ENCODE measurements at places on chromosomes 13 and 19.

DNA sequence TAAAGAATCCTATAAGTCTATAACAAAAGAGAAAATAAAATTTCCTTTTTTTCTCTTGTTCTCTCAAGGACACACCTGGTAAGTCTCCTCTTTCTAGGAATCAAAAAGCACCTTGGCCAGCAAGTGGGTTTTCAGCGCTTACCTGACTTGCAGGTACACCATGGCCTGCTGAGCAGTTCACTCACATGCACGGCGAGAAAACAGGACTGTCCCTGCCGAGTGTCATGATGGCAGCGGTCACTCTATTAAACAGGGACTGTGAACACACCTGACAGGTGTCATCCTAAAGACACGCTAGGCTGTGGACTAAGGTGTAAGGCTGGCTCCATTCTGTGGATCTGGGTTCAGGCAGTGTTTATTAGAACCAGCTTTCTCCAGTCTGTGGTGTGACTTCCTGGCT, 170.2 kb downstream of the TEX29 start:
- DNase-seq = no peak

- no peak for DNase-seq
Observed at GRCh38 chr13:61084988-61085387, 330.7 kb downstream of the PCDH20 start.

- no peak for DNase-seq
Observed at GRCh38 chr19:17766543-17767131, 15.4 kb downstream of the FCHO1 start.

DNA sequence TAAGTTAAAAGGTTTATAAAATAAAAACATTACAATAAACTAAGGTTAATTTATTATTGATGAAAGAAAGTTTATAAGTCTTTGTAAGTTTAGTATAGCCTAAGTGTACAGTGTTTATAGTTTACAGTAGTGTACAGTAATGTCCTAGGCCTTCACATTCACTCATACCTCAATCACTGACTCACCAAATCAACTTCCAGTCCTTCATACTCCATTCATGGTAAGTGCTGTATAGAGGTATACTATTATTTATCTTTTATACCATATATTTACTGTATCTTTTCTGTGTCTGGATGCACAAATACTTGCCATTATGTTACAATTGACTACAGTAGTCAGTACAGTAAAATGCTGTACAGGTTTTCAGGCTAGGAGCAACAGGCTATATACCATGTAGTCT, 490.0 kb downstream of the GPC6 start:
- DNase-seq = no peak

GRCh38 chr19:30071871-30072270, 129.8 kb downstream of the URI1 start:
- no peak for DNase-seq

GRCh38 chr19:50693064-50693975, 26.3 kb downstream of the SHANK1 start:
- no peak for DNase-seq

GRCh38 chr19:45451131-45451849, 16.5 kb upstream of the FOSB start:
- peak; percentile 62 for DNase-seq

DNA sequence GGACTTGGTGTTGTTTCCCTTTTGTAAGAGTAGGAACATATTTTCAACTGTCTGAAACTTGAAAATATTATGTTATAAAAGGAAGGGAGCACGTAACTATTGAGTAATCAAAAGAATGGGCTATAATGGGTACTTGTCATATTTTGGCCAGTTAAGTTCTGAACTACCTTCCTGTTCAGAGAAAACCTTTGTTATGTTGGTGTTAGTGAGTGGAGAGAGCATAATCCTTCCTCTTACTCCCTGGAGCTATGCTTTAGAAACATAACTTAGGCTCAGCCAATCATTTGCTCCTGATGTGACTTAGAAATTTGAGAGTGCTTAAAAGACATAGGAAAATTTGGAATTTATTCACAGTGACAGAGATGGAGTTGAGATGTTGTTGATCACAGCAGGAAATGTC, 482.5 kb upstream of the SPRY2 start:
- DNase-seq = no peak

DNA sequence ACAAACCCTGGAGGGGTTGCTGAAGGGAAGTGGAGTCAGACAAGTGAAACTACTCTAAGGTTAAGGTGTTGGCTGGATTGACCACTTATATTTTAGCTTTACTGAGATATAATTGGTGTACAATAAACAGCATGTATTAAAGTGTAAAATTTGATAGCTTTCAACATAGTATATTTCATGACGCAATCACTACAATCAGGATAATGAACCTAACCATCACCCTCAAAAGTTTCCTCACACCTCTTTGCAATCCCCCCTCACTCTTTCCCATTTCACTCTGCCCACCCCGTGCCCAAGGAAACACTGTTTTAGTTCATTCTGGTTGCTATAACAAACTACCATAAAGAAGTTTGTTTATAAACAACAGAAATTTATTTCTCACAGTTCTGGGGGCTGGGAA, 508.0 kb downstream of the FGF9 start:
- DNase-seq = no peak

- DNase-seq = no peak
Observed at GRCh38 chr13:84574851-84575250, 692.6 kb upstream of the SLITRK1 start.

DNA sequence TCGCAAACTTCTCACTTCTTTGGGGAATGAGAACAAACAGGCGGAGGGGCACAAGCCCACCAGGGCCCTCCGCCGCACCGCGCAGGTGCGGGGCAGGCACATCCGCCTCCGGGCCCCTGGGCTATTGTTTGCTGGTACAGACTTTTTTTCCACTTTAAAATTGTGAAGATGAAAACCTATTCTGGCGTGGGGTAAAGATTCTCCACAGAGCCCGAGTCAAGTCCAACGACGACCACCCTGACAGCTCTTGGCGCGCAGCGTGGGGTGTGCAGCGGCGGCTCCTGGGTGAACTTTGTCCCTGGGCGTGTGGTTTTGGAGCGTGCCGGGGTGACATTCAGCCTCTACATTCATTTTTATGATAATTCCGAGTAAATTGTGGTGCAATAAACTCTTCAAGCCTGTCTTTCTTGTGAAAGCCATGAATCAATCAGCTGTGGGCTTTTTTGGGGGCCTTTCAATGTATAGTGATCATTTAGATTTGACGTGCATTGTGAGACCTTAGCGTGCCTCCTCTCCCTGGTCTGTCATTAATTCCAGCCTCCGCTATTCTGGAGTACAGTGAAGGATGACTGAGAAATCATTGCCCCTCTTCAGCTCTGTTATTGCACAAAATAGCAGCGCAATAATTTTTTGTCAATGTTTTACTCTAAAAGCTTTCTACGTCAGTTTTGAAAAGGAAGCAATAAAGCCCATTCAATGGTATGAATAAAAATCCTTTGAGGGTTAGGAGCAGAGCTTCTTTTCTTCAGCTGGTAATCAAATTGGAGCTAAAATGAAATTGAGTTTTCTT, 90.0 kb downstream of the TEX29 start:
- no peak for DNase-seq

DNA sequence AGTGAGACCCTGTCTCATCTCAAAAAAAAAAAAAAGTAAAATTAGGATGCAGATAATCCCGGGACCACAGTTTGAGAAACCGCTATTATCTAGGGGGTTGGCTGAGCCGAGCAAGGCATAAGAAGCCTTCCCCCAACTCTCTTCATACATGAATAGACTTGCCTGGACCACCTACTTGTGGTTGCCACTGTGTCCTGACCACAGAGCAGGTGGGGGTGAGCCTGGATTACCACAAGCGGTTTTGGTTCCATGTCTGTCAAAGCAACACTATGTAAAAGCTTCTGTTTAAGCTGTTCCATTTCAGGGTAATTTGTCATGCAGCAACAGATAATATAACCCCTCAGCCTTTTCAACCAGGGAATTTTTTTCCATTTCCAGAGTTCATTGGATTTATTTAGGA, 3.3 kb upstream of the NAPA start:
- no peak for DNase-seq

- DNase-seq = no peak
Observed at GRCh38 chr19:8459520-8460270, 14.9 kb downstream of the HNRNPM start.

DNA sequence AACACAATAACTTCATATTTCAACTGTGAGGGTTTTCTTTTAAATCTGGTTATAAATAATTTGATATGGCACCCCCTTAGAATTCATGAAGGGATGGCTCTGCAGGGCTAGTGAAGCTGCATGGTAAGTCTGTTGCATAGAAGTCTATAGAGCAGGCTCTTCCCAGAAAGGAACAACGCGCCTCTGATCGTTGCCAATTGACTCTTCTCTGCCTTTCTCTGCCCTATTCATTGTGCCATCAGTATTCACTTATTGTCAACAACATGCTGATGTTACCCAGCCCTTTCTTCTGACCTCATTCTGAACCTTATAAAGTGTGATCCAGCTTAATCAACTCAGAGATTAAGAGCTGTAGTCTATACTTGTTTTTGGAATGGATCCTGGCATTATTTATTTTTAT, 16.3 kb upstream of the DCT start:
- no peak for DNase-seq

- no peak for DNase-seq
Observed at GRCh38 chr19:38068826-38069225, 155.2 kb downstream of the DPF1 start.

DNA sequence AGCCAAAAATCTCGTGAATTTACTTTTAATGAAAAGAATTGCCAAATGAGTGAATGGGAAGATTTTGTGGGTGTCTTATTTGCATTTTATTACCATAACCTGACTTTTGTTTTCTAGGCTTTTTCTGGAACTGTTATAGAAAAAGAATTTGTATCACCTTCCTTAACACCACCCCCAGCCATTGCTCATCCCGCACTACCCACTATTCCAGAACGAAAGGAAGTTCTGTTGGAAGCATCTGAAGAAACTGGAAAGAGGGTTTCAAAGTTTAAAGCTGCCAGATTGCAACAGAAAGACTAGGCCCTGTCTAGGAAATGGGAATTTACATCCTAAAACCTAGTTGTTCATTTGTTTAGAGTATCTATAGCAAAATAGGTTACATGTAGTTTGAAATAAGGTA, 72.7 kb downstream of the URI1 start:
- no peak for DNase-seq

DNA sequence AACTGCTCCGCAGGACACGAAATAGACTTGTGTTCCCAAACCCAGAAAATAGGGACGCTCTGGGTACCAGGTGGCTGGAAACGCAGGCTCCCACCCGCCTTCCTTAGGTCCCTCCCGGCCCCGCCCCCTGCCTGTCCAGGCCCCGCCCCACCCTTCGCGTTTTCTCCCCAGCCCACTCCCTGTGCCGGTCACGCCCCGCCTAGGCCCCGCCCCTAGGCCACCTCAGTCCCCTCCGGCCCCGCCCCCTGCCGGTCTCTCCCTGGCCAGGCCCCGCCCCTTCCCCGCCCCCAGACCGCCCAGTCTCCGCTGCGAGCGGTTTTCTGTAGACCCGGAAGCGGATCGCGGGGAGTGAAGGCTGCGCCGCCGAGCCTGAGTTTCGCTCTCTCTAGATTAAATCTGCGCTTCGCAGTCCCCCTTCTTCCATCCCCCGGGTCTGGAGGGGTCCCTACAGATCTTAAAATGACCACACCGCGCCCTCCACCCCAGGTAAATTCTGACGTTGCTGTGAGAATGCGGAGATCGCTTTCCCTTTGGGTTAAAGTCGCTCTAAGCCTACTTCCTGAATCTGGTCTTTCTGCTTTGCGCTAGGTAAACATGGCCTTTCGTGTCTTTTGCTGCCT, 3.7 kb upstream of the ZNF665 start:
- peak; percentile 98 for DNase-seq

DNA sequence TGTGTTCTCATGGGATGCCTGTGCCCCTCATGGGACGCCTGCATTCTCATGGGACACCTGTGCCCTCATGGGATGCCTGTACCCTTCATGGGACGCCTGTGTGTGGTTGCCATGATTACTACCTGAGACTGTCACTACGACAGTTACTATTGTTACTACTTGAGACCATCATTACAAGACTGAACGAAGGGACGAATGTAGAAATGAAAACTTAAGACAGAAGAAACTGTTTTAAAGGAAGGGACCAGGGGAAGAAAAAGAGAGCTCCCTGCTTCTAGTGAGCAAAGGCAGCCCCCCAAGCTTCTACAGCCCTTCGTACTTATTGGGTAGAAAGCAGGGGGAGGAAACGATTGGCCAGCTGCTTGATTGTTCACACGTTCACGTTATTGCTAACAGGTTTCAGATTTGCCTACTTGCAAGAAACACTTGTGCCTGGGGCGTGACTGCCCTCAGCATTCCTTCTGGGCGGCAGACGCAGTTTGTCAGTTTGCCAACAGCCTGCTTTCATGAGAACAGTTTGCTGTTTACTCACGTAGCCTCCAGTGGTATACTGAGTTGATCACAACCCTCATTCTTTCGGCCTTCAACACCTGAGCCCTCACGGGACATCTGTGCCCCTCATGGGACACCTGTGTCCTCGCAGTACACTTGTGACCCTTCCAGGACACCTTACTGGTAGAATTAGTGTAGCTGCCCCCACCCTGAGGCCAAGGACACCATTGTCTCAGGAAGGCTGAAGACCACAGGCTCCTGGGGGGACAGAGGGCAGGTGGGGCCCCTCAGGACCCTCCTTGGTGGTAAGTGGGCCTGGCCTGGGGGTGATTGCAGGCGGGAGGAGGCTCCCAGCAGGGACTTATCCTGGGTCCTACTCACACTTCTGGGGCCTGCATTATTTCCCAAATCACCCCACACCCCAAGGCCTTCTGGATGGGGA, 2.5 kb upstream of the S1PR4 start:
- no peak for DNase-seq

GRCh38 chr19:29293292-29293691, 80.3 kb upstream of the UQCRFS1 start:
- DNase-seq = no peak

DNA sequence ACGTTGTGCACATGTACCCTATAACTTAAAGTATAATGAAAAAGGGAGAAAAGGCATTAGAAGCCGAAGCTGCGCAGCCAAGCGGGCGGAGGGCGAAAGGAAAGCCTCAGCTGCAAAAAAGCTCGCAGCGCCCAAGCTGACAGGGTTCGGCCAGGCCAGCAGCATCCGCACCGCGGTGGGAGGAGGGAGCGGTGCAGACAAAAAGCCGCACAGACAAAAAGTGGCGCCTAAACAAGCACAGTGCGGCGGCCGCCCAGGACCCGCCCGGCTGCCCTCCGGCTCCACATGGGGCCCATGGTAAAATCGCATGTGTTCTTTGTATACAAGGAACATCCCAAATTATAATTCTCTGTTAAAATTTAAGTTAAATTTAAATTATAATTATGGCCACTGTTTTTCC, 42.4 kb downstream of the PSG3 start:
- DNase-seq = no peak

GRCh38 chr13:20714563-20715329, 11.2 kb downstream of the IL17D start:
- no peak for DNase-seq

GRCh38 chr13:31773538-31773937, 34.2 kb downstream of the RXFP2 start:
- no peak for DNase-seq

DNA sequence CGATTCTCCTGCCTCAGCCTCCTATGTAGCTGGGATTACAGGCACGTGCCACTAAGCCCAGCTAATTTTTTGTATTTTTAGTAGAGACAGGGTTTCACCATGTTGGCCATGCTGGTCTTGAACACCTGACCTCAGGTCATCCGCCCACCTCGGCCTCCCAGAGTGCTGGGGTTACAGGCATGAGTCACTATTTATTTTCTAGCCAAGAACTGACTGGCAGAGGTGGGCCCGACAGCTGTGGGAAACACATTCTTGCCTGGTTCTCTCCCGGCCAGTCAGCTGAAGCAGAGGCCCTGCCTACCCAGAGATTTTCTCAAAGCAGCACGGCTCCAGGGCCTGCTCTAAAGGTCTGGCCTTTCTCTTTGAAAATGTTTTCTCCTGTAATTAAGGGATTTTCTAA, 108.0 kb downstream of the KCTD15 start:
- no peak for DNase-seq

All from T-helper 1 cell (primary cell).